ENCODE measurements at places on chromosomes 7 and 10. TPM values are rescaled to one million over a fixed set of nuclear protein-coding genes. Genes with fewer than 3 reads are reported as not detected.

Gene TCAF2
- total RNA-seq = 14.3 TPM

Gene EBLN1
- not detected for total RNA-seq

Gene SDK1
- total RNA-seq = 27.3 TPM

Gene AP4M1
- 19.5 TPM for total RNA-seq

Gene DPY19L1
- 18.4 TPM for total RNA-seq

Gene NAT16
- total RNA-seq = not detected

DNA sequence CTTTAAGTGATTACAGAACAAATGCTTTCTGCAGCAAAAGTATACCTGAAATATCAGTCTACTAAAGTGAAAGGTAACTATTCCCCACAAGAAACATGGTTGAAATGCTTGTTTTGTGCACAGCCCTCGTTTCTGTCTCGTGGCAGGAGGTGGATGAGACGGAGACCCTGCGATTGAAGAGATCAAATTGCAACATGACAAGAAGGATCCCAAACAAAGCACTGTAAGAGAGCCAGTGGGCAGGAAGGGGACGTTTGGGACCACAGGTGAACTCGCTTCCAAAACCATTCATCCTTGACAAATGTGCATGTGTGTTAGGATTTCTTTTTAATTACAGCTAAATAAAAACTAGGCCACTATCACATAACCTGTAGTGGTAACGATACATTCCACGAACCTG is 192.6 kb downstream of the CCSER2 start:
- no peak for DNase-seq

DNA sequence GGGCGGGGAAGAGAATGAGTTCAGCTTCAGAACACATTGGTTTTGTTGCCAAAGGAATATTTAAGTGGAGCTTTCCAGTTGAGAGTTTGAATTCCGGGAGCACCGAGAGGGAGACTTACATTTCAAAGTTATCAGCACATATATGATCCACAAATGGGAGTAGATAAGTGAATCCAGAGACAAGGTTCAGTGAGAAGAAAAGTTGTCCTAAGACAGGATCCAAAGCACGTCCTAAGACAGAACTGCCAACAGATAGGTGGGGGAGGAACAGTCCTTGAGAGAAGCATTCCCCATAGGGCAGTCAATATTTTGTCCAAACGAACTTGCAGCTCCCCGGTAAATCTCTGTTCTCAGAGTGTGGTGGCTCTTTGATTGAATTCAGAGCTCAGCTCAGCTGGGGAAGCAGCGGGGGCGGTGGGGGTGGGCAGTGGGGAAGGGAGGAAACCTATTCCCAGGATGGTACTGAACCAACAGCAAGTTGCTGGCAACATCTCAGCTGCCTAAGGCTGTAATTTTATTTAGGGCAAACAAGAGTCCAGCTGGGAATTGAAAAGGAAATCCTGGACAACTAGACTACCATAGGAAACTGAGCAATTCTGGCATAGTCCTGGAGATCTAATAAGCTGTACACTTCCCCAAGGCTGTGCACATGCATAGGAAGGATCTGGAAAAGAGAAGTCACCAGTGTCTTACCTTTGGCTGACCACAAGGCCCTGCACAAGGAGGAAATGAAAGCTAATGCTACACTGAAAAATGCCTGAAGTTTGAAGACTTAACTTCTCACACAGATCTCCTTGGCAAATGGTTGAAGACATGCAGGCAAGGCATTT is 94.2 kb upstream of the CXCL12 start:
- no peak for DNase-seq

DNA sequence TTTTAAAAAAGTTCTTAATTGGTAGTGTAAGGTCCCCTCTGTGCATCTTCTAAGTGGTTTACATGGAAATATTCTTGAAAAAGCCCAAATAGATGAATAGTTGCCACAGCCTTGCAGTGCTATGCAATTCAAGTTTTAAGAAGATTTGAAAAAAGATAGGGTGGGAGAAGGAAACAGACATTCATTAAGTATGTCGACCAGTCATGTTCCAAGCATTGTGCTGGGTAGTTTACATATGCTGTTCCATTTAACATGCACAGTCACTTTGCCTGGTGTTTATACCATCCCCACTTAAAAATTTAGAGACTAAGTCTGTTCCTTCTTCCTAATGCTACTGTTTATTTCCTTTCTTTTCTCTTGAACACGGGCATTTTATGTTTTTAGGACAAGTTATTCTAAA is 28.1 kb upstream of the NAMPT start:
- no peak for DNase-seq

DNA sequence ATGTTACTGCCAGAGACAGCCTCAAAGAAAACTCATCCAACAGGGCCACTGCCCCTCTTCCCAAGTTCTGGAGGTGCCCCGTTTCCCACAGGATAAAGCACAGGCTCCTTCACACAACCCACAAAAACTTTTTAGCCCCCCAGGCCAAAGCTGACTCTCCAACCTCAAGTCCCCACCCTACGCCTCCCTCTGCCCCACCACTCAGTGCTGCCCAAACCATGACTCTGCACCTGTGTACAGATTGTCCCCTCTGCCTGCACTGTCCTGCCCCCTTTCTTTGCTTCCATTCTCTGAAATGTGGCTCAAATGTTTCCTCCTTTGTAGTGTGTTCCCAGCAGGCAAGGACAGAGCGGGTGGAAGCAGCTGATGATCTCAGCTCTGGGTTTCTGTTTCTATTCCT is 284.0 kb downstream of the GRID1 start:
- no peak for DNase-seq

DNA sequence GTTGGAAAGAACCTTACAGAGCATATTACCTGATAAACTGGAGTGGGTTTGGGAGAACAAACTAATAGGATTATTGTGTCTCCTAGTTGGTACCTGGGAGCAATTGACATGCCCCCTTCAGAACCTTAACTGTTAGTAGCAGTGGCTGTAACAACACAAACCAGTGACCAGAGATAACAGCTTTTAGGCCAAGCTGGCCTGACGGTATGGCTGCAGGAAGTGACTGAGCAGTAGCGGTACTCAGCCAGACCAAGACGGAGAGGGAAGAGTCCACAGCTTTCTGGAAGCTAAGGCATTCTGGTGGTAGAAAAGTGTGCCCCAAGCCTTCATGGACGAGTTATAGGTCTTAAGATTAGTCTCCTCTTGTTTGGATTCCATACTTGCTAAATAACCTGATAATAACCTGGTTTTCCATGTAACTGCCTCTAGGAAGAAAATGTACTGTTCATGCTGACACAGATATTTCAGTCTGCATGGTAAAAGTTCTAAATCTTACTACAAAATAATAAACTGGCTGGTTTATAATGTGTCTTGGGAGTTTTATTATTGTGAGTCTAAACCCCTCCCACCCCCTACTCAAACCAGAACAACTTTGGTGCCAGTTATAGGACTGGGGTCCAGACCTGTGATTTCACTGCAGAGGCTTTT is 11.3 kb downstream of the NOLC1 start:
- no peak for DNase-seq

GRCh38 chr10:98252464-98252863 is 15.5 kb downstream of the LOXL4 start:
- no peak for DNase-seq

DNA sequence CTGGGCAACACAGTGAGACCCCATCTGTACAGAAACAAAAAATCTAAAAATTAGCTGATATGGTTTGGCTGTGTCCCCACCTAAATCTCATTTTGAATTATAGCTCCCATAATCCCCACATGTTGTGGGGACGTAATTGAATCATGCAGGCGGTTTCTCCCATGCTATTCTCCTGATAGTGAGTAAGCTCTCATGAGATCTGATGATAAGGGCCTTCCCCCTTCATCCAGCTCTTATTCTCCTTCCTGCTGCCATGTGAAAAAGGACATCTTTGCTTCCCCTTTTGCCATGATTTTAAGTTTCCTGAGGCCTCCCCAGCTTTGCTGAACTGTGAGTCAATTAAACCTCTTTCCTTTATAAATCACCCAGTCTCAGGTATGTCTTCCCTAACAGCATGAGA is 136.5 kb downstream of the SFMBT2 start:
- no peak for DNase-seq

- DNase-seq = no peak
Measured at GRCh38 chr7:34740840-34741239, 82.8 kb downstream of the NPSR1 start.

DNA sequence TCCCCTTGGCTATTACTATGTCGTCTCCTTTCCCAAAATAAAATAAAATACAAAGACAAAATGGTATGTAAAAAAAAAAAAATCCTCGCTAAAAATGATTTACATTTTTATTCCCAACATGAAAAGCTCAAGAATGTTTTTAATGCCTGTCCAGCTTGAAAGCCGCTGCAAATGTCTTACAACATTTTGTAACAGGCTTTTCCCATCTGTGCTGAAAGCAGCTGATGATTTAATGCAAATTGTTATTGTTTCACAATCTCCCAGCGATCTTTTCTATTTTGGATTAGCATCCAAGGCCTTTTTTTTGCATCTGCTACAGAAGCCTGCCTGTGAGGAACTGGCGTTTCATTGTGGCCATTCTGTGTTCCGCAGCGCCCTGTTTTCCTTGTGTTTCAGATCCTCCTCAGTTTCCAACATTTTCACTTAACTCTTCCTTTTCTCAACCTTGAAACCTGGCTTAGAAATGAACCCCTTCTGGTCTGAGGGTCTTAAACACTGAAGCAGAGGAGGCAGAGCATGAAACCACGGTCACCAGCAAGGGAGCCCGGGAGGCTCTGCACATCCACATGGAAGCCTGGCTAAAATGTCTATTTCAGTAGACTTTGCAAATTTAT is 712.1 kb downstream of the PARD3 start:
- DNase-seq = peak; percentile 36
